ENCODE measurements at places on chromosomes 2 and 18.

DNA sequence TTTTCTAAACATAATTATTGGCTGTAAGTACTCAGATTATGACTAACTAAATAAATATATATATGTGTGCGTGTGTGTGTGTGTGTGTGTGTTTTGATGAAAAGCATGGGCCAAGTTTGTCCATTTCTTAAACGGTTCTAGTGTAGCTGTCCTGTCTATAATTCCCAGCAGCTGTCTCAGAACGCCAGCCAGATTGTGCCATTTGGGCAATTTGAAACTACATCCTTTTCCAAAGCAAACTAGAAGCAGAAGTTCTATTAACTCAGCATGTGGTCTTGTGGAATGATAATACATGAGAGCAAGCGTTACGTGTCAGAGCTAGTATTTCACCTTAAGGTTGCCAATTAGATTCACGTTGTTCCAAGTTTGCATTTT is 1.7 kb downstream of the ARHGAP28 start:
- DNase-seq: peak; percentile 44

GRCh38 chr2:102604769-102605168 is 14.6 kb upstream of the SLC9A2 start:
- DNase-seq: no peak

DNA sequence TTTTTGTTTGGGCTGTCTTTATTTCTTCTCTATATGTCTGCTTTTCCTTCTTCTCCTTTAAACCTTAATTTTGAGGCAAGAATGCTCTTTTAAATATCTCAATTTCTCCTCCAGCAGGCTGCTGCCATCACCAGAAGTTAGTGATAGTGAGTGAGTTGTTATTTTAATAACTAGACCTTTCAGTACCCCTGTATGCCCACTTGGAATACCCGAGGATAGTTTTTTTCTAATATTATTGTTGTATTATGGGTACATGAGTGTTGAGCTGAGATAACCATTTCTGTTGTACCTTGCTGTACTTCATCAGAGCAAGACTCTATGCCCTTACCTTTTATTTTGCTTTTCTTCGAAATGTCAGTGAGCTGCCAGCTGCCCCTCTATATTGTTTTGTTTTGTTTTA is 50.1 kb downstream of the PPM1B start:
- DNase-seq: no peak

GRCh38 chr2:128473175-128474035 is 154.7 kb upstream of the HS6ST1 start:
- DNase-seq: peak; percentile 28

DNA sequence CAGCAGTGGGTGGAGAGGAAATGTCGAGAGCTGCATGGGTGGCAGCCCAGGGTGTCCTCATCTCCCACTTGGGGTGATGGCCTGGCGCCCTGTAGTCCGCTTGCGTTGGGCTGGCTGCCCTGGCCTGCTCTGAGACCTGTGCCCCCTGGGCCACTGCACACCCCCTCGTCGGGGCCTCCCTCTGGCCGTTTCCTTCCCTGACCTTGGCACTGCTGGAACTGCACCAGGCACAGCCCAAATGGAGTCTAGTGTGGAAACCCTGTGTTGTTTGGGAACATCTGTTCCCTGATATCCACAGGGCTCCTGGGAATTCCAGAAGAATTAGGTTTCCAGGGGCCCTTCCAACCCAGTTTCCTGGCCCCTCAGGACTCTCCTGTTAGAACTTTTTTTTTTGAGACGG is 13.9 kb downstream of the EFHD1 start:
- DNase-seq: no peak

DNA sequence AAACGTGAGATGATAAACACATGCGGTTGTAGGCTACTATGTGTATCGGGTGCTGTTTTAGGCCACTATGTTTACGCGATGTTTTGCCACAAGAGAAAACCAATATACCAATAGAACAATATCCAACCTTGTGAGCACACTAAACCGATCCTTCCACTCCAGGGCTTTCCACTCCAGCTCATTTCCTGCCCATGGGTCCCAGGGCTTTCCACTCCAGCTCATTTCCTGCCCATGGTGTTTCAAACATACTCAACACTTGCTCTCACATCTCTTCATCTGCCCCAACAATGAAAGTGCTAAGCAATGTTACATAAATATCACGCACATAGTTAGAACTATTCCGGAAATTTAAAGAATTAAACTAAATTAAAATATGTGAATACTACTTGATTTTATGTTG is 80.0 kb downstream of the EPB41L3 start:
- DNase-seq: no peak

GRCh38 chr18:42348722-42349121 is 393.7 kb downstream of the PIK3C3 start:
- no peak for DNase-seq

- DNase-seq: no peak
Observed at GRCh38 chr2:219713110-219713509, 85.7 kb downstream of the SLC4A3 start.

GRCh38 chr18:46051731-46052461 is 20.2 kb downstream of the PSTPIP2 start:
- peak; percentile 80 for DNase-seq

- DNase-seq: peak; percentile 57
Observed at GRCh38 chr2:219997341-219997851, 370.0 kb downstream of the SLC4A3 start.

GRCh38 chr2:19649785-19650380 is 251.9 kb downstream of the TTC32 start:
- DNase-seq: peak; percentile 90

GRCh38 chr18:79245517-79246001 is 150.2 kb upstream of the NFATC1 start:
- DNase-seq: no peak

GRCh38 chr2:72148003-72148836 is 558 bp upstream of the CYP26B1 start:
- DNase-seq: no peak

Data from astrocyte of the hippocampus (primary cell).